Activated B cell treated with CpG ODN at 0.5 μM for 24 hours (primary cell): ENCODE measurements at places on chromosomes 11 and 22. TPM values are rescaled to one million over a fixed set of nuclear protein-coding genes. Genes with fewer than 3 reads are reported as not detected.

GRCh38 chr11:47267876-47268275 lies 2.1 kb upstream of the MADD start:
- DNase-seq: no peak
- peak overlapping the region; percentile 93 for H3K4me3 ChIP-seq
- H3K27ac ChIP-seq: no peak overlapping the region
- peaks cover 4% of the 10 kb centered on the region for H3K36me3 ChIP-seq
- peaks cover 51% of the 10 kb centered on the region for H3K4me1 ChIP-seq
- H3K27me3 ChIP-seq: no peaks in the 10 kb centered on the region

- H3K36me3 ChIP-seq: no peaks in the 10 kb centered on the region
- no peaks in the 10 kb centered on the region for H3K27me3 ChIP-seq
- H3K4me3 ChIP-seq: no peak overlapping the region
- DNase-seq: no peak
- no peak overlapping the region for H3K27ac ChIP-seq
These were observed 96.6 kb downstream of the FDX1 start for GRCh38 chr11:110526323-110526722.

GRCh38 chr11:55658031-55658573 lies 3.9 kb upstream of the OR4C6 start:
- no peaks in the 10 kb centered on the region for H3K36me3 ChIP-seq
- H3K27ac ChIP-seq: no peak overlapping the region
- no peak for DNase-seq
- H3K27me3 ChIP-seq: no peaks in the 10 kb centered on the region

- no peaks in the 10 kb centered on the region for H3K36me3 ChIP-seq
- no peaks in the 10 kb centered on the region for H3K4me1 ChIP-seq
- H3K4me3 ChIP-seq: no peak overlapping the region
- DNase-seq: no peak
- H3K27ac ChIP-seq: no peak overlapping the region
These were observed 137.7 kb upstream of the BLID start for GRCh38 chr11:122253589-122254231.

- H3K36me3 ChIP-seq: peaks cover 49% of the 10 kb centered on the region
- peak overlapping the region; percentile 35 for H3K27ac ChIP-seq
- peaks cover 97% of the 10 kb centered on the region for H3K4me1 ChIP-seq
- DNase-seq: no peak
- H3K27me3 ChIP-seq: no peaks in the 10 kb centered on the region
These were observed 14.8 kb downstream of the FLI1 start for GRCh38 chr11:128708660-128709059.

DNA sequence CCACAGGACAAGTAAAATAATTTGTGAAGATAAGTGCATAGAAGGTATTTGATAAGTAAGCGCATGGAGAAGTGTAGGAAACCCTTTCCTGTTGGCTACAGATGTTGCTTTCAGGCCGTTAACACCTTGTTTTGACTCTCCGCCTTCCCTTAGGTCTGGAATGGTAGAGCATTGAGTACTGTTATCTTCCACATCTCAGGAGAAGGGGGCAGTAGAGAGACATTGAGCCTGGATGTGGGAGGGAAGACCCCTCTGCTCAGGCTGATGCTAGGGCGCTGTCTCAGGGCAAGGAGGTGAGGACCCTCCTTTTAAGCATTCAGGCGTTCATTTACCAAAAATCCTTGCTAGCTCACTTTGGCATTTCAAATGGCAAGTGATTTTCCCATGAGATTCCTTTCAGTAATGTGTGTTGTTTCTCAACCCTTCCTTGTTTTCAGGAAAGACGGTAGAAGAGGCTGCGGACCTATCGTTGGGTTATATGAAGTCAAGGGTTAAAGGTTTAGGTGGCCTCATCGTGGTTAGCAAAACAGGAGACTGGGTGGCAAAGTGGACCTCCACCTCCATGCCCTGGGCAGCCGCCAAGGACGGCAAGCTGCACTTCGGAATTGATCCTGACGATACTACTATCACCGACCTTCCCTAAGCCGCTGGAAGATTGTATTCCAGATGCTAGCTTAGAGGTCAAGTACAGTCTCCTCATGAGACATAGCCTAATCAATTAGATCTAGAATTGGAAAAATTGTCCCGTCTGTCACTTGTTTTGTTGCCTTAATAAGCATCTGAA lies 27.0 kb upstream of the SCGB1A1 start:
- DNase-seq: no peak
- H3K4me3 ChIP-seq: no peak overlapping the region
- H3K4me1 ChIP-seq: no peaks in the 10 kb centered on the region
- no peaks in the 10 kb centered on the region for H3K36me3 ChIP-seq
- H3K27ac ChIP-seq: no peak overlapping the region

- H3K4me3 ChIP-seq: no peak overlapping the region
- no peak overlapping the region for H3K27ac ChIP-seq
- H3K36me3 ChIP-seq: peaks cover 10% of the 10 kb centered on the region
- no peaks in the 10 kb centered on the region for H3K27me3 ChIP-seq
These were observed 7.4 kb downstream of the SMPD1 start for GRCh38 chr11:6397636-6398035.

DNA sequence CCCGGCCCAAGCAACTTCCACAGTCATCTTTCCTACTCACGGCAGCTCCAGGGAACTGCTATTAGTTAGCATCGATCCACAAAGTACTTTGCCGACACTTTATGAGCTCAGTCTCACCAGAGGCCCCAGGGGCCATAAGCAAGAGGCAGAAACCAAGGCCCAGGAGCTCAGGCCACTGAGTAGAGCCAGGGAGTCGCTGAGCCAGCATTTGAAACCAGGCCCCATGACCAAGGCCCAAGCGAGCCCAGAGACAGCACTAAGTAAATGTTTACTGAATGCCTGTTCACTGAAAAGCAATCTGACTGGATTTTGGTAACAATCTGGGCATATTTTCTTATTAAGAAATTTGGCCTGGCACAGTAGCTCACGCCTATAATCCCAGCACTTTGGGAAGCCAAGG lies 43.3 kb downstream of the ARRB1 start:
- DNase-seq: no peak
- H3K4me1 ChIP-seq: no peaks in the 10 kb centered on the region
- peaks cover 5% of the 10 kb centered on the region for H3K27me3 ChIP-seq

GRCh38 chr11:131893103-131893890 lies 522.9 kb downstream of the NTM start:
- no peaks in the 10 kb centered on the region for H3K36me3 ChIP-seq
- DNase-seq: no peak
- no peak overlapping the region for H3K4me3 ChIP-seq
- H3K4me1 ChIP-seq: no peaks in the 10 kb centered on the region
- H3K27ac ChIP-seq: no peak overlapping the region

DNA sequence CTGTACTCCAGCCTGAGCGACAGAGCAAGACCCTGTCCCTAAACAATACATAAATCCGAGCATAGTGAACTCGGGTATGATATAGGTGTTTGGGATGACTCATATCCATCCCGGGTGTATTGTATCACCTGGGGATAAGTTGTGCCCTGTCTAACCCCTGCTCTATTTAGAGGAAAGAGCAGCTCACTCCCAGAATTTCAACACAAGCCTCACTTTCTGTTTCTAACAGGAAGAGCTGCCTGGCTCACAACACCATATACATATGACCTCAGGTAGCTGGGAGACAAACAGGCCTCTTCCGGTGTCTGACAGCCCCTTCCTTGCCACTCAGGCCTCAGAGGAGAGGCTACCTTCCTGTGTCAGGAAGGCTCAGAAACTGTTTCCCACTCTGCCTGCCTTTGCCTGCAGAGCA lies 9.9 kb upstream of the MICALL1 start:
- peak overlapping the region; percentile 15 for H3K4me3 ChIP-seq
- H3K36me3 ChIP-seq: peaks cover 10% of the 10 kb centered on the region
- peak overlapping the region; percentile 84 for H3K27ac ChIP-seq
- DNase-seq: no peak
- peaks cover 12% of the 10 kb centered on the region for H3K4me1 ChIP-seq
- no peaks in the 10 kb centered on the region for H3K27me3 ChIP-seq

- no peak for DNase-seq
- no peaks in the 10 kb centered on the region for H3K36me3 ChIP-seq
- H3K4me1 ChIP-seq: no peaks in the 10 kb centered on the region
- no peak overlapping the region for H3K27ac ChIP-seq
- H3K4me3 ChIP-seq: no peak overlapping the region
These were observed 18.3 kb downstream of the PRSS23 start for GRCh38 chr11:86818462-86819192.

- H3K4me3 ChIP-seq: no peak overlapping the region
- no peaks in the 10 kb centered on the region for H3K36me3 ChIP-seq
These were observed 110.4 kb upstream of the CSNK2A3 start for GRCh38 chr11:11463405-11463804.

GRCh38 chr22:47145883-47146282 lies 383.4 kb downstream of the TBC1D22A start:
- peaks cover 41% of the 10 kb centered on the region for H3K36me3 ChIP-seq
- H3K4me1 ChIP-seq: no peaks in the 10 kb centered on the region
- no peaks in the 10 kb centered on the region for H3K27me3 ChIP-seq
- no peak overlapping the region for H3K27ac ChIP-seq
- no peak for DNase-seq
- H3K4me3 ChIP-seq: no peak overlapping the region

DNA sequence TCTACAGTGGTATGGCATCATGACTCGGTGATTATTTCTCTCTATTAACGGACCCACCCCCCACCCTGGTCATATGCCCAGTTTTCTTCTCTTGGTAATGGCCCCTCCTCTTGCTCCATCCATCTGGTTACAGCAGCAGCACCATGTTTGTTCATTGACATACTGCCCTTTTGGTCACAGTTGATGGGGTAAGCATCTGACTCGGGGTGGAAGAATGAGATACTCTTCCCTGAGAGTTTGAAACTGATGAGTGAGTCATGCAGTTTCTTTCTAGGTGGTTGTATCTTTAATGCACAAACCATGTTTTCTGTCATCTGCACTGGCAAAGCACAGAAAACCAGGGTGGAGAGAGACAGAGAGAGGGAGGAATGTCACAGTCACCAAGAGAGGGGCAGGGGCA lies 126.0 kb downstream of the SYN3 start:
- peaks cover 6% of the 10 kb centered on the region for H3K27me3 ChIP-seq
- peaks cover 2% of the 10 kb centered on the region for H3K36me3 ChIP-seq
- H3K4me1 ChIP-seq: no peaks in the 10 kb centered on the region

- H3K4me3 ChIP-seq: no peak overlapping the region
- no peak overlapping the region for H3K27ac ChIP-seq
- no peak for DNase-seq
These were observed 41.4 kb downstream of the MCHR1 start for GRCh38 chr22:40720538-40721256.

DNA sequence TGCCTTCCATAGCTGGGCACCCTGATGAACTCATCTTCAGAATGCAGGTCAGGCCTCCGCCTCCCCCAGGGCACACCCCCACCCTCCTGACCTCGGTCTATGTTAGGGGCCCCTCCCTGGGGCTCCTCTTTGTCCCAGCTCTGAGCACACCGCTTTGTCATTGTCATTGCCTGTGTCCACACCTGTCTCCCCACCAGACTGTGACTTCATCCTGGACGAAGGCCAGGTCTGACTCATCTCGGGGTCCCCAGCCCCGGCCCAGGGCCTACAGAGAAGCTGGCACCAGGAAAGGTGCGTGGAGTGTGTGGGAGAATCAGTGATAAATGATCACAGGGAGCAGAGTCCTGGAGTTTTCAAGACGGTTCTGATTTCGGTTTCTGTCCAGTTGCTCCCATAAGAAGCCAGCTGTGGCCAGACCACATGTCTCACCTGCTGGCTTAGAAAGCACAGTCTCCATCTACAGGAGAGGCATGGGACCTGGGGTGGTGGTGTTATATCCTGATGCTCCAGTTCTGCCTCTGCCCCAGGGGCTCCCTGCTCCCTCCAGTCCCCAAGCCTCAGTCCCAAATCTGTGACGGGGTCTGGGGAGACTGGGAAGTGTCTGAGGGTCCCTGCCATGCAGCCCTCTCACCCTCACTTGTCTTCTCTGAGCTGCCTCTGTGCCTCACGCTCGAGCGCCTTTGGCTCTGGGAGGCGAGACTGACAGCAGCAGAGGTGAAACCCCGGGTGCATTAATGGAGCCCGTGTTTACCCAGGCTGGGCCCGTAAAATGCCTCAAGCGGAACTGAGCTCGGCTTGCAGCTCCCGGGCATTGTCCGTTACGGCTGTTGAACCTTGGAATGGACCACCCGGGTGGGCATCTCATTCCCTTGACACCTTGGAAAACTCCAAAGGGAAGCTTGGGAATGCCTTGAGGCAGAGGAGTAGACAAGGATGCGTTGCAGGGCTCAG lies 85.5 kb upstream of the WNT11 start:
- peaks cover 27% of the 10 kb centered on the region for H3K4me1 ChIP-seq
- no peak for DNase-seq
- no peaks in the 10 kb centered on the region for H3K36me3 ChIP-seq
- H3K27ac ChIP-seq: no peak overlapping the region
- no peaks in the 10 kb centered on the region for H3K27me3 ChIP-seq

- H3K36me3 ChIP-seq: no peaks in the 10 kb centered on the region
- H3K4me3 ChIP-seq: no peak overlapping the region
- H3K27ac ChIP-seq: no peak overlapping the region
- H3K4me1 ChIP-seq: no peaks in the 10 kb centered on the region
These were observed 2220.7 kb upstream of the RAG2 start for GRCh38 chr11:38818720-38819119.

DNA sequence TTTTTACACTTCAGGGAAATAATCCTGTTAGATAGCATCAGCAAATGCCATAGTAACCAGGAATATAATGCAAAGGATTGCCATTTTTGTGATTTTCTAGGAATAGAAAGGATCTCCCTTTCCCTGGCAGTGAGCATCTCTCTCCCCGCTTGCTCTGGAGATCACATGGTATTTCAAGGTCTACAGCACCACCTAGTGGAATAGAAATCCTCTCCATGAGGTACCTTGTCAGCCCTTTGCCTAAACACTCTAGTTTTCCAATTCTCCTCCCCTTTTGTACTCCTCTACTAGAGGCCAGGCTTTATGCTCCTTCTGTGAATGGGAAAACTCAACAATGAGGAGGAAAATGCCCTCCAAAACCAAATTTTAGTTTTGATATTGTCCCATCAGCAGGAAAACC lies 78.4 kb downstream of the XRRA1 start:
- H3K27ac ChIP-seq: no peak overlapping the region
- H3K4me3 ChIP-seq: no peak overlapping the region
- no peaks in the 10 kb centered on the region for H3K27me3 ChIP-seq
- no peaks in the 10 kb centered on the region for H3K4me1 ChIP-seq
- no peak for DNase-seq
- peaks cover 94% of the 10 kb centered on the region for H3K36me3 ChIP-seq

GRCh38 chr22:17479135-17479534 lies 84.2 kb upstream of the SLC25A18 start:
- H3K4me3 ChIP-seq: no peak overlapping the region
- H3K4me1 ChIP-seq: peaks cover 5% of the 10 kb centered on the region
- no peak for DNase-seq

DNA sequence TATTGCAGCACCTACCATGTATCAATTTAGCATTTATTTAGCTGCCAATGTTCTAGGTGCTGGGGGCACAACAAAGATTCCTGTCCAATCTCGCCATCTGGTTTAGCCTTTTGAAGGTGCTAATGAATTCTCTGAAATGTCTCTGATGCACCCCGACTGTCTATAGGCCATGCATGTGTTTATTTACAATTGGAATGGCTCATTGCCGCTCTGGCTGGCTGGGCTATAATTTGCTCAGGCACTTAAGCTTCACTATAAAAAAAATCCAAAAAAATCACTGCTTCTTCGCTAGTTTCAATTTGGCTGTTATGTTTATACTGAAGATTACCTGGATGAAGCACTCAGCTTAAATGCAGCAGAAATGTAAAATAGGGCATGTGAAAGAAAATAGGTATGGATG lies 115.0 kb upstream of the PAX6 start:
- H3K4me3 ChIP-seq: no peak overlapping the region
- no peak for DNase-seq
- H3K4me1 ChIP-seq: no peaks in the 10 kb centered on the region
- no peak overlapping the region for H3K27ac ChIP-seq
- peaks cover 11% of the 10 kb centered on the region for H3K27me3 ChIP-seq

The APOA4 gene
- not detected in 2 replicates for total RNA-seq

The TSSK2 gene
- 0.13 TPM in 1 of 2 replicates, not detected in the other for total RNA-seq

The DNAJB7 gene
- total RNA-seq: not detected in 2 replicates

The PSMA1 gene
- 184 and 198 TPM in 2 replicates for total RNA-seq

The DGCR2 gene
- 29.3 and 33.2 TPM in 2 replicates for total RNA-seq

The LGALS12 gene
- total RNA-seq: not detected in 2 replicates

The SCGB1C1 gene
- total RNA-seq: not detected in 2 replicates

The TUB gene
- not detected in 2 replicates for total RNA-seq

The LRRC56 gene
- total RNA-seq: 7.1 and 7.9 TPM in 2 replicates
